GM04503 (cell line): ENCODE measurements at places on chromosomes 4 and X.

DNA sequence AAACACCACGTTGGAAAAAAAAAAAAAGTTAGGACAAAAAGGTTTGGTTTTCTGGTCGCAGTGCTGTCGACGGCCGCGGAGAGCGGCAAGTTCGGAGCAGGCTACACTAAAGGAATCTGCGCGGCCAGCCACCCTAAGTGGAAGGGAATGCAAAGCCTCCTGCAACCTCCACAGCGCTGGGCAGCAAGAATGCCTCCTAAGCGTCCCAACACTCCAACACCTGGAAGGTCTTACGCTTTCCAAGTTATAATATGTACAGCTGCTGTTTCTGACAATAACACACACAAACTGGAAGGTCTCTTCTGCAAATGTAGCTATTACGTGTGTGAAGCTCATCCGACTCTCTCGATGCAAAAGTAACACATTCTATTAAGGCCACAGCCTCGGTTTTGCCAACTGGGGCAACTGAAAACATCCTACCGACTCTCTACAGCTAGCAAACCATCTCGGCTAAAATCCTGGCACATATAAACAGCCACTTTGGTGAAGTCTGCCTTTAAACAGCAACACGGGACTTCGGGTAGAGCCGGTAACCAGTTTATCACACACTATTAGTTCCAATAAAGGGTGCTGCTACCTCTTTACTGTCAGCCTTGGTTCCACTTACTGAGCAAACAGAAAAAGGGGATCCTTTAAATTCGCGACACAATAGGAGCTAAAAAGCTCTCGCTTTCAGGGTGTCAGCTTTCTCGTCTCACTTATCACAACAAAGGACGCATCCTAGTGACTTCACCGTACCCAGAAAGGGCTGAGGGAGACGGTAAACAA is 895 bp downstream of the SMIM14 start:
- no peak for DNase-seq

DNA sequence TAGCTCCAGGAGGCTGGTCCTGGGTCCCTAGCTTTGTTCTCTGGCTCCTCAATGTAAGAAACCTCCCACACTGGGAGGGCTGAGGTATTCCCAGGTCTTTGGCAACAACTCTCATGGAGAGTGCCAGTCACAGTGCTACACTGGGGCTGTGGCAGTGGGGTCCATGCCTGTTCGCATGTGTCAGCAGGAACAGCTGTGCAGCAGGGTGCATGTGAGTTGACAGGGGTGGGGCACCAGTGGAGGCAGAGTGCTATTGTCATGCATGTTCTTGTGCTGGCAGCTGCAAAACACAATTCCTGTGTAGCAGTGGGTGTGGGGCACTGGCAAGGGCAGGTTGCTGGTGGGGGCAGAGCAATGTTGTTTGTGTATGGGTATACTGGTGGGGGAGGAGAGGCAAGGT is 246.0 kb downstream of the CXXC4 start:
- DNase-seq, result no peak

GRCh38 chr4:8174970-8175369 is 16.4 kb upstream of the ABLIM2 start:
- no peak for DNase-seq

DNA sequence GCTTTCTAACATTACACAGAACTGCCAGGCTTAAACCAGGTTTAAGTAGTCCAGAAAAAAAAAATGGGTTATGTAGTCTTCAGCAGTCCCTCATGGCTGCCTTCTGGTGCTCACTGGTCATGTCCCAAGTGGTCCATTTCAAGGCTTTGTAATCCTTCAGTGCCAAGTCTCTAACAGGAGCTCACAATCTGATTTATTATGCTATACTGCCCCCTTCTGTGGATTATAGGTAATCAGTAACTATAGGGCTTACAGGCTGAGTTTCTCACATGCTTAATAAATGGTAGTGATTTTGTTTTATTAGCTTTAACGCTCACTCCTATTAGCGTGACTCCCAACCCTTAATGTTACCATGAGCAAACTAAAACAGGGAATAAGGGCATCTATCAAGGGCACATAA is 92.5 kb upstream of the EDA2R start:
- peak; percentile 11 for DNase-seq

DNA sequence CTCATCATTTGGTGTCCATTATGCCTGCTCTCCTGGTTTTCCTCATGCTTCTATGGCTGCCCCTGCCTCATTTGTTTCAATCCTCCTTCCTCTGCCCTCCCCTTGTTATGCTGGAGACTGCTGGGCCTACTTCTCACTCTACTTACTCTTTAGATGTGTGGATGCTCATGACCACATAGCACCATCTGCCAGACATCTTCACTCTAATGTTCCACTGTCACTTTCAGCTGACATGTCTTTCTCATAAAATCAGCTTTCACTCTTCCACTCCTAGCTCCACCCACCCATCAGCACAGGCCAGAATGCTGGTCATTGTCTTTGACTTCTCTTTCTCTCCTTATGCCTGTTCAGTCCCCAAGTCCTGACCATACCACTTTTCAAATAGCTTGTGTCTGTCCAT is 86.8 kb downstream of the REPS2 start:
- DNase-seq, result no peak

GRCh38 chrX:30111431-30111830 is 103.9 kb upstream of the MAGEB2 start:
- DNase-seq, result no peak

GRCh38 chr4:1463088-1463926 is 57.1 kb upstream of the NKX1-1 start:
- DNase-seq, result no peak

GRCh38 chr4:74055096-74055495 is 16.6 kb upstream of the CXCL3 start:
- no peak for DNase-seq

DNA sequence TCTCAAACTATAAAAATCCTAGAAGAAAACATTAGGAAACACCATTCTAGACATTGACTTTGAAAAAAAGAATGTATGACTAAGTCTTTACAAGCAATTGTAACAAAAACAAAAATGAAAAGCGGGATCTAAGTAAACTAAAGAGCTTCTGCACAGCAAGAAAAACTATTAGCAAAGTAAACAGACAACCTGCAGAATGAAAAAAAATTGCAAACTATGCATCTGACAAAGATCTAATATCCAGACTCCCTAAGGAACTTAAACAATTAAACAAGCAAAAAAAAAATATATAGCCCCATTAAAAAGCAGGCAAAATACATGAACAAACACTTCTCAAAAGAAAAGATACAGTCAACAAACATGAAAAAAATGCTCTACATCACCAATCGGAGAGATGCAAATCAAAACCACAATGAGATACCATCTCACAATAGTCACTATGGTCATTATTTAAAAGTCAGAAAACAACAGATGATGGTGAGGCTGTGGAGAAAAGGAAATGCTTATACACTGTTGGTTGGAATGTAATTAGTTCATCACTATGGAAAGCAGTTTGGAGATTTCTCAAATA is 168.1 kb downstream of the EPHA5 start:
- DNase-seq, result peak; percentile 66

DNA sequence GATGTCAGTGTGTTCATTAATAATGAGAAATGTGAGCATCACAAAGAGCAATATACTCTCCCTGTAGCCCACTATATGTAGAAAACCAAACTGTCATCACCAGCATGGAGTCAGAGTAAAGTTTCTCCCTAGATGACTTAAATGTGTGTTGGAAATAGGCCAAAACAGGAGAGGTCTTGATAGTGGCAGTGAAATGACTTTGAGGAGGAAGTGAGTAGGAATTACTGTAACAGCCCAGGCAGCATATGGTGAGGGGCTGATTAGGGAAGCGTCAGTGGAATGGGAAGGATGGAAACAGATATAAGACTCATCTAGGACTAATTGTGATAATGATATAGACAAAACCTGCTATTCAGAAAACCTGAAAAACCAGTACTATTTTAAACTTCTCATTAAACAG is 83.9 kb downstream of the ATXN3L start:
- DNase-seq, result no peak

GRCh38 chr4:94629837-94630236 is 127.9 kb upstream of the BMPR1B start:
- no peak for DNase-seq

DNA sequence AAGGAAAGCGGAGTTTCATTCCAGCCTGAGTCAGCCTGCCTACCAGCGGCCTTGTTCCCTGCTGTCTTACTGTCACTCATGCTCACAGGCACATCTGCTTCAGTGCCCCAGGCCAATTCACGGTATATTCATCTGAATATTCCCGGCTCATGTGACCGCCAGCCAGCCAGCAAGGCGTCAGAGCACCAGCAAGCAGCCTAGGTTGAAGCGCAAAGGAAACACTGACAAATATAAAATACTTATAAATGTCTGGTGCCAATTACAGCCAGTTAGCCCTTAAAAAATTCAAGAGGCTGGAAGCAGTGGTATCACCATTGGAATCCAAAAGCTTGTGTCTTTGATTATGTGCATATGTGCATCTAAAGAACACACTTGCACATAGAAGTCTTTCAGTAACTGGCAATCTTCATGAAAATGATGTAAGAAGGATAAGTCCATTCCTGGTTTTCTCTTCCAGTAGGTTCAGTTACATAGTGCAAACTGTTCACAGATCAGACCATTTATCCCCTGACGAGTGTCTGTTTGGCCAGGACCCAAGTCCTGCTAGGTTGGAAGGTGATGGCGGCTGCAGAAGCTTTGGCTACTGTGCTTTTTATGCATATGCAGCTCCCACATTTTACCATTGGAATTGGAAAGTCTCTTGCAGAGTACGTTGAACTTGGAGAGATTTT is 61.3 kb downstream of the LUZP4 start:
- DNase-seq, result peak; percentile 8

DNA sequence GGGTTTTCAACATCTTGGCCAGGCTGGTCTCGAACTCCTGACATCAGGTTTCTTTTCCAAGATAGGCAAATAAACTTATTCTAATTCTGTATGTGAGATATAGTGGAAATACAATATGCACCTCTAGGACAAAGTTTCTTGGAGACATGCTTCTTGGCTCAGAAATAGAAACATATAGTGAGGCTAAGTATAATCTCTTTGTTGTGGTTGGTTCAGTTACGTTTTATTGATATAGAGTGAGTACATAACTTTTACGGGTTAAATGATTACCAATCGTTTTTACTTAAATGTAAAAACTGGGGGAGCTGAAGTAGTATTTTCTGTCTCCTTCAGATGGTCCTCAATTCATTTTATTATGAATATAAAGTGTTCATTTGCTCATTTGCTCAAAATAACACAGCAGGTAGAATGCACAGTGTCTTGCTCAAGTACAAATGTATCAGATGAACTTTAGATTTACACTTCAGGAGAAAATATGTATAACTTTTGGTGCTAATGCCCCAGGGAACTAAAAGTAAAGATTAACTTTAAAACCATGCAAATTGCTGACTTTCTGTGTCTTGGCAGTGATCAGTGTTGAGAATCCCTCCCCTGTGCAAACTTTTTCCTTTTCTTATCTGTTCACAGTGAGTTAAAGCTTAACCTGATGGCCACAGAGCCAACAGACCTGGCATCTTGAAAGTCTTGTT is 77.6 kb downstream of the AFF1 start:
- DNase-seq, result no peak

DNA sequence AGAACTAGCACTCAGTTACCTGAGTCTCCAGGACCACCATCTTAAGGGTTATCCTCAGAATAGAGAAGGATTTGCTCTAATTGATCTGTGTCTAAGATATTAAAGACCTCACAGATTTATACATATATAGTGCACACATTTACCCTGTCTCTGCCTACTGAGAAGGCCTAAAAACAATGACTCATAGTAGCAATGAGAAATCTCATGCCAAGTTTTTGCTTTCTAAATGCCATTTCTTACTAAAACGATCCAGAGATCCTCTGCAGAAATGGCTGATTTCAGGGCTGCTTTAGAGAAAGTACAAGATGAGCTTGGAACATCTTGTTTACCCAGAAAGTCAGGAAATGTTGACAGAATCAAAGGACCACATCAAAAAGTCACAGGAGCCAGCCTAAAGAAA is 79.1 kb upstream of the INPP4B start:
- no peak for DNase-seq

DNA sequence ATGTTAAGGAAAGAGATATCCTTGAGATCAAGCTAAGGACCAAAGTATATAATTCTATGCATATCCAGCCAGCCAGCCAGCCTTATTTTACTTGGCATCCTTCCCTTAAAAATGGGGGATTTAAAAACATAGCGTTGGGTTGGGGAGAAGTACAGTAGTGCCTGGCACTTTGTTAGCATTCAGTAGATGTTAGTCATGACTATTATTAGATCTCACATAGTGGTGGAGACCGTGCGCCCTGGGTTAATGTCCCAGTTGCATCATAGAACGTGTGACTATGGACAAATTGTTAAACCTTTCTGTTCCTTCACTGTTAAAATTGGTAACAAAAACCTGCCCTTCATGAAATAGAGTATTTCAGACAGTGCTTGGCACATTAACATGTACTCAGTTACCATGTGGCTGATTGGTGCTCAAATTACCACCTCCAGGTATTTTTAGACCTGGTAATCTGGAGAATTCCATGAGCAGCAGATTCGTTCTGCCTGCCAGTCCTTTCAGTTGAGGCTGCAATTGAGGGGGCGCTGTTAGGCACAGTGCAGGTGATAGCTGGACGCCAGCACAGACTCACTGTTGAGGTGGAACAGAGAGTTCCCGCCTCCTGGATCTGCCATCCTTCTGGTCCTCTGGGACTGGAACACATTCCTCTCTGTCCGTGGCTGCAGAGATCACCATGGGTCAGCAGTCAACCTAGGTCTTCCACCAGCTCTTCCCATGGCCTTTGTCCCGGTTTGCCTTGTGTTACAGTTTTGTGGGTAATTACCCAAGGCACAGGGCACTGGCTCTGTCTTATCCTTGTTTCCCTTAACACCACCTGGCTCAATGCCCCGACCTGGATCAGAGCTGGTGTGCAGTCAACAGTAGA is 31.7 kb downstream of the RBBP7 start:
- DNase-seq, result no peak

DNA sequence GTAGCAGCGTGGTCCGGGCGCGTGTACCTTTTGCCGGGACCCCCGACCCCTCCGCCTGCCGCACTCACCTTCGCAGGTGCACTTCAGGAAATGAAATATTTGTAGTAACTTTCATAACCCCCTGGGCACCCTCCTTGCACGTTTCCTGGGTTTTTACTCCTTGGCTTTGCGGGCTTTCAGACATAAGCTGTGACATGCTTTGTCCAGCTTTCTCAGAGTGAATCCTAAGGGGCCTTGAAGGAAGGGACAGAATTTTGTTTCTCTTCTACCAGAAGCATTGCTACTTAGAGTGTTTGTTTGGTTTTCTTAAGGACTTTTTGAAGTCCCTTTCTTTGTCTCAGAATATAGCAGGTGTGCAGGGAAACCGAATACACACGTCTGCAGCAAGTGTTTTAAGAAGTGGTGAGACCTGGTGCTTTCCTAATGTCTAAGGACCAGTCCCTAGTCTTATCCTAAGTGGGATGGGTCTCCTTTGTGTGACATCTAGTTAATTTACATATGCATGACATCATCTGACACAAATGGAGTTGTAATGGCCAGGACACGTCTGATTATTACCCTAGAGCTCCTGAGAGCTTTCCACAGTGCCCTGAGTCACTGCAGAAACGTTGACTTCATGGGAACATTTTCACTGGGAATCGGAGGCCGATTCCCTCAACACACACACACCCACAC is 1.3 kb downstream of the FAM149A start:
- DNase-seq, result no peak

DNA sequence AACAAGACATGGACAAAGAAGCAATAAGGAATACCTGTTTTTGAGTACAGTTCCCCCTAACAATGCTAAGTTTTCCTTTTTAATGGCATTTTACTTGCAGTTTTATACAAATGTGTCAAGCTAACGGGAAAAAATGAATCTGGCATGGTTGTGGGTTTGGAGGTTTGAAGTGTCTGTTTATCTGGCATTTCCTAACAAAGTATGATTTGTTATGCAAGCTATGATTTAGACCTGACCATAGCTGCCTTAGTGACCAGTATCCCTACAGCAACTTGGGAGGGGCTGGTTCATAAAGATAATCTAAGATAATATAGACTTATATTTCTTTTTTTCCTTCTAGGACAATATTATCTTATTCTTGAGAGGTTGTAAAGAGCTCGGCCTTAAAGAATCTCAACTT is 60.6 kb downstream of the LIMCH1 start:
- DNase-seq, result no peak
